ENCODE measurements at places on chromosomes 7 and 10.

- peak; percentile 74 for DNase-seq
Observed at GRCh38 chr7:101717628-101718357, 88.7 kb upstream of the MYL10 start.

- DNase-seq = no peak
Observed at GRCh38 chr7:2104716-2105115, 128.0 kb downstream of the MAD1L1 start.

- DNase-seq = no peak
Observed at GRCh38 chr10:57262892-57263291, 901.8 kb upstream of the ZWINT start.

DNA sequence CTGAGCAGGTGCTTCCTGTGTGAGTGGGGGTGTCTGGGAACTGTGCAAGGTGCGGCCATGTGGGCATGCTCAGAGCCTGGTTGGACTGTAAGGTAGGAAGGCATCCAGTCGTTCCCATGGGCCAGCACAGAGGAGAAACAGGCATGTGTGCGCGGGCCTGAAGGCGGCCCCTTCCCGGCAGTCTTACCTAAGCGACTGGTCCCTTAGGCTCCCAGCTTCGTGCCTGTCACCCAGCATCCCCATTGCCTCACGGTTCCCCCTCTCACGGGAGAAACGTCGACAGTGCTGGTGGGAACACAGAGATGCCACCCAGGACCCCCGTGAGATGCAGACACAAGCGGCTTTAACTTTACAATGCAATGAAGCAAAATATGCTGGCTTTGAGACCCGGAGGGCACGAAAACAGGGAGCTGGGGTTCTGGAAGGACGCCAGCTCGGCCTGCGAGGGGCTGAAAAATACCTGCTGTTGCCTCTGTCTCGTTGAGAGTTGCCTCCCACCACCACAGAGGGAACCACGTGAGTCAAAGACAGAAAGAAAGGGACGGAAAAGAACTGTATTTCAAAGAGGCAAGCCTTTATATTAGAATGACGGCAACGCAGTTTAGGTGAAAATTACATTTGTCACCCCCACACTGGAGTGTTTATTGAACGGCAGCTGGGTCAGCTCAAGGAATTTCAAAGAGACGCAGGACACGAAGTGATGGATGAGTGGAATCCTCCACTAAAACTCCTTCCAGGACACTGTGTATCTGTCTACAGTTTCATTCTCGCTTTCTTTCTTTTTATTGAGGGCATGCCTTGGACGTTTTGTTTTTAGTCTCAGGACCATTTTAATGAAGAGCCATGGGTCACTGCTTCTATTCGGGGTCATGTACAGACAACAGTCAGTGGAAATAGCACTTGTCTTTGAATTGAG lies 128.4 kb downstream of the DNAJB6 start:
- DNase-seq = peak; percentile 15

DNA sequence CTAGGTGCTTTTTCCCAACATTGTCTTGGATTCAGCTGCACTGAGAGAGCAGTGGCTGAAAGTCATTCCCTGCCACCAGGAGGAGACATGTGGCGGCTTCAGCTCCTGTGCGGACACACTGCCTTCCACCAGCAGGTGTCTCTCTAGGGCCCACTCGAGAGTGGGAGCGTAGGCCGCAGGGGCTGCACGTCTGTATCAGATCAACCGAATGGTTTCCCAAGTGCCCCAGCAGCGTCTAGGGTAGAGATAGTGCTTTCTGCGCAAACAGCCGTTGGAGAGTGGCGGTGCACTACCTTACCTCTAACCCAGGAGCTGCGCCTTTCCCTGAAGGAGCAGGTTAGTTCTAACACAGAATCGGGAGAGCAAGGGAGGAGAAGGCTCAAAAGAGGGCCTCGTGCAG lies 31.7 kb downstream of the PAPOLB start:
- peak; percentile 71 for DNase-seq

GRCh38 chr10:88960802-88961201 lies 8.2 kb upstream of the ACTA2 start:
- DNase-seq = no peak

DNA sequence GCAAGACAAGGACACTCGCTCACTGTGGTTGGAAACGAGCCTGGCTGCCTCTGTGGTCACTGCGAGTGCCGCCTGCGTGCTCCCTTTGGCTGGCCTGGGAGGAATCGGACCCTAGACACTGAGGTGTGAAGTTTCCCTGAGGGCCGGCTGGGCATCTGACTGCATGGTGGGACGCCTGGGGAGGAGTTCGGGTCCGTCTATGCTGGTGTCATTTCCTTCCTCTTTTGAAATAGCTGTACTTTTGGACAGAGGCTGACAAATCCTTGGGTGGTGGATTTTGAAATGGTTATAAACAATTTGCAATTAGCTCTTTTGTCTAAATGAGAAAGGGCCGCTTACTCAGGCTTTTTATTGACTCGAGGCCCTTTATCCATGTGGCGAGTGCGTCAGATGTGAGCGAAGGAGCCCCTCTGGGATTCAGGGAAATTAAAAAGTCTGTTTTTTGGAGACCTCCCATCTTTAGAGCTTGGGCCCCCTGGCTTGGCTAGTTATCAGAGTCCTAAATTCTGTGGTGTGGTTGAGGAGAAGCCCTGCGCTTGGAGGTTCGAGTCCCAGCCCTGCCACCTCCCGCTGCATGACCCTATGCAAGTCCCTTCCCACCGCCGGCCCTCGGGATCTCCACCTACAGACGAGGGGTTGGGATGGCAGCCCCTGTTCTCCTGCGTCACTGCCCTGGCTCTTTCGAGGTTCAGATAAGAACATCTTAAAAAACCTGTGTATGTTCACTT lies 147.1 kb downstream of the RGS10 start:
- peak; percentile 41 for DNase-seq

DNA sequence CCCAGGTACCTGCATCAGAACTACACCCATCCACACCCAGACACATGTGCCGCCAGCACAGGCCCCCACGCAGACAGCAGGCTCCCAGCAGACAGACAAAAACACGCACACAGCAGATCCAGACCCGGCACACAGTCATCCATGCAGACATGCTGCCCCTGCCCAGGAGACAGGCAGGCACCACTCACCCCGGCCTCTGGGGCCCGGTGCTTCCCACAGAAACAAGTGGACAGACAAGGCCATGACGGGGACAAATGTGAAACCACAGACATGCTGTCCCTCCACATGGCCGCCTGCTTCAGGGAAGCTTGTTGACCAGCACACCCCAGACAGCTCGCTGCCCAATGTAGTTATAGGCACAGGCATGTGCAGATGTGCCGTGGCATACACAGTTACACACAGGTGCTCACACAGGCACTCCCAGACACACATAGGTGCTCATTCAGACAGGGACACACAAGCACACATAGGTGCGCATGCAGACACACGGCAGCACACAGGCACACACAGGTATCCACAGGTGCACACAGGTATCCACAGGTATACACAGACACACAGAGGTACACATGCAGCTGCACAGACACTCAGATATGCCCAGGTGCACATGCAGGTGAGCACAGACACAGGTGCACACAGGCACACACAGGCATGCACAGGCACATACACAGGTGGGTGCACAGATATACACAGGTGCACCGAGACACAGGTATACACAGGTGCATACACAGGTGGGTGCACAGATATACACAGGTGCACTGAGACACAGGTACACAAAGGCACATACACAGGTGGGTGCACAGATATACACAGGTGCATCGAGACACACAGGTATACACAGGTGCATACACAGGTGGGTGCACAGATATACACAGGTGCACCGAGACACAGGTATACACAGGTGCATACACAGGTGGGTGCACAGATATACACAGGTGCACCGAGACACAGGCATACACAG lies 10.5 kb upstream of the SCART1 start:
- peak; percentile 0 for DNase-seq

GRCh38 chr10:117550076-117550475 lies 7.5 kb downstream of the EMX2 start:
- no peak for DNase-seq

- DNase-seq = no peak
Observed at GRCh38 chr10:124298891-124299290, 119.8 kb downstream of the OAT start.

DNA sequence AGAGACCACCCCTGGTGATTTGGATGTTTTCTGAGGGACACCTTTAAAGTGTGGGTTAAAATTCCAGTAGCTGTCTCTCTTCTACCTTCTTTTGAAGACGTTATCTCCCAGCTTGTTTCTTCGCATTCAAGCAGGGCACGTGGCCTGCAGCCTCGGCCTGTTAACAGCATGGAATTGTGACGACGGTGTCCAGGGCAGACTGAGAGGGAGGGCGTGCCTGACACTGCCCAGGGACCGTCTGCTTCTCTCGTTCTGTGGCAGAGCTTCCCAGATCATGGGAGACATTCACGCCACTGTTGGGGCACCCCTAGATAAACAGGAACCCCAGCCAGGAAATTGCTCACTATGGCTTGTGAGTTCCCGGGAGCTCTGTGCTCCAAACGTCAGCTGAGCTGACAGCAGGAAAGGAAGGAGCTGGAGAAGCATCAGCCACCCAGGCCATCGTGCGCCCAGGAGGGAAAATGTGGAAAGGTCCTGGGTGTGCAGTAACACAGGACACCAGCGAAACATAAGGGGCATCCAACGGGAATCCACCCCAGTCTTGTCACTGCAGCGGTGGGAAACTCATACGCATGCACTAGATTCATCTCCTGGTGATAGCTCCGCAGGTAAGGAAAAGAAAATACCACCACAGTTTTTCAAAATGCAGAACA lies 41.1 kb upstream of the RBM33 start:
- no peak for DNase-seq

DNA sequence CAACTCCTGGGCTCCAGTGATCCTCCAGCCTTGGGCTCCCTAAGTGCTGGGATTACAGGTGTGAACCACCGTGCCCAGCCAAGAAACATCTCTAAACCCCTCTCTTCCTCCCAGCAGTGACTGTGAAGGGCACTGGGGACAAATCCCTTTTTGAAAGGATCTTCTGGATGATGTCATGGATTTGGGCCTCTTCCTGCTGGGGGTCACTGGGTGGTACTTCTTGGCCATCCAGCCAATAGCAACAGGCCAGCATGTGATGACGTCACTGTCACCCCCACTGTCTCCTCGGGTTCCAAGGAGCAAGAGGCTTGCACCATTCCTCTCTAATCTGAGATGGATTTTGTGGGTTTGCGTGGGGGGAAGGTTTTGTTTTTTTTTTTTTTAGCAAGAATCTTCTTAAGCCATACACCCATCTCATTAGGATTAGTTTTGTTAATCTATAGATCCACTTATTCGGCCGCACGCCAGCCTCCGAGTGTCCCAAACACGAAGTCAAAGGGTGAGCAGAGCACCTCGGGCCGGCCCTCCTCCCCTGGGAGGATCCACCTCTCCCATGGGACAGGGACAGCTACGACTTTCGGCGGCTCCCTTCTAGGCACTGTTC lies 29.4 kb upstream of the TNRC18 start:
- peak; percentile 70 for DNase-seq

GRCh38 chr7:117975476-117975875 lies 102.2 kb upstream of the CTTNBP2 start:
- no peak for DNase-seq

- no peak for DNase-seq
Observed at GRCh38 chr7:125347269-125347668, 417.6 kb upstream of the POT1 start.
